ENCODE measurements at places on chromosomes 7 and 10.

GRCh38 chr7:3201937-3202710, 98.9 kb upstream of the SDK1 start:
- H3K4me1 ChIP-seq: no peaks in the 10 kb centered on the region
- H3K27ac ChIP-seq: no peak overlapping the region
- H3K27me3 ChIP-seq: no peaks in the 10 kb centered on the region
- H3K36me3 ChIP-seq: no peaks in the 10 kb centered on the region

DNA sequence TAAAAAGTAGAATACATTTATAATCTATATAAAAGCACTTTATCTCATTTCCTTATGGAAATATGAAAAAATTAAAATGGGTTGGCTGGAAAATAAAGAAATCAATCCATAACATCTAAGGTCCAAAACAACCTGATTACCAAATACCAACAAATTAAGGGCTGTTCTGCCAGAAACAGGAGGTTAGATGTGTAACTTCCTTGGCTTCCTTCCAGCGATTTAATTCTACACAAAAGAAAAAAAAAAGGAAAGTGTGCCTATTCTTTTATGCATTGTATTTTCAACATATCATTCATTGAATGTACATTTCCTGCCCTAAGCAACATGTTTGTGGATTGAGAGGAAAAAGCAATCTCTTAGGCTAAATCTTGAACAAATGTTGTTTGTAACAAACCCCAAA, 36.2 kb upstream of the USP6NL start:
- no peaks in the 10 kb centered on the region for H3K36me3 ChIP-seq
- no peak overlapping the region for H3K4me3 ChIP-seq
- DNase-seq: no peak
- no peak overlapping the region for H3K27ac ChIP-seq

DNA sequence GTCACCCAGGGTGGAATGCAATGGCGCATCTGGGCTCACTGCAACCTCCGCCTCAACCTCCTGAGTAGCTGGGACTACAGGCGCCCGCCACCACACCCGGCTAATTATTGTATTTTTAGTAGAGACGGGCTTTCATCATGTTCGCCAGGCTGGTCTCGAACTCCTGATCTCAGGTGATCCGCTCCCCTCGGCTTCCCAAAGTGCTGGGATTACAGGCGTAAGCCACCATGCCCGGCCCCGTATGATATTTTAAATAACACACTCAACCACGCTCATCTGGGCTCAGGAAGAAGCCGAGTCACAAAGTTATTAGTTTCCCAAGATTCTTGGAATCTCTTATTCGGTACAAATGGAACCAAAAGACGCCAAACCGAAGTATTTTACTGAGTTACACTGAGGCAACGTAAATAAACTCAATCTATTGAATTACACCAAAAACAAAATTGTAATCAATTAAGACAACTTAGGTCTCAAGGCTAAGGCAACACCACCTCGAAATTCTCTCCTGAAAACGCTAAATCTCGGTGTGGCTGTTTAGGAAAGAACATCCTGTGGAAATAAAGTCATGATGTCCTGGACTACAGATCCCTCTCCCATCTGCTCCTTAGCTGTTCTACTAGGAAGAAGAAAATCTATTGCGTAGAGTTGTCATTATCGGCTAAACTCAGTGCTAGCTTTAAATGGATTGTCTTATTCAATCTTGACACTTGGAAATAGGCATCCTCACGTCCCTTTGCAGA, 910 bp downstream of the ARHGAP19 start:
- no peaks in the 10 kb centered on the region for H3K36me3 ChIP-seq
- peaks cover 11% of the 10 kb centered on the region for H3K4me1 ChIP-seq
- H3K27ac ChIP-seq: peak overlapping the region; percentile 100
- DNase-seq: no peak
- no peaks in the 10 kb centered on the region for H3K27me3 ChIP-seq
- peak overlapping the region; percentile 86 for H3K4me3 ChIP-seq

- no peak overlapping the region for H3K27ac ChIP-seq
- H3K4me3 ChIP-seq: no peak overlapping the region
- H3K4me1 ChIP-seq: no peaks in the 10 kb centered on the region
- no peaks in the 10 kb centered on the region for H3K36me3 ChIP-seq
- no peaks in the 10 kb centered on the region for H3K27me3 ChIP-seq
These were observed 76.8 kb upstream of the NANOS1 start for GRCh38 chr10:118952493-118953295.

DNA sequence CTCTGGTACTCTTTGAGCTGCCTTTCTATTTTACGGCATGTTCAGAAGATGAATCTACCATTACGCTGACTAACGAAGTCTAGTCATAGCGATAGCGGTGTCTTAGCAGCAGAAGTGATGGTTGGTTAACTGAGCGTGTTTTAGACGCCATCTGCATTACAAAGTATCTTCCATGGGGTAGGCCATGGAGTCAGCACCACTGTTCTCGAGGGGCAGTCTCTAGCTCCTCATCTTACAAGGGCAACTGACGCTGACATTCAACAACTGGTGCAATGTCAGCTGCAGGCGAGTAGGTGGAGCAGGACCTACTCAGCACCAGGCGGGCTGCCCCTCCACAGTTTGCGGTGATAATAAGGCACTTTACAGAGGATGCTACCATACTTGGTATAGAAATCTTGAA, 88.7 kb downstream of the ADARB2 start:
- DNase-seq: no peak
- H3K4me3 ChIP-seq: no peak overlapping the region
- no peak overlapping the region for H3K27ac ChIP-seq
- H3K36me3 ChIP-seq: no peaks in the 10 kb centered on the region
- no peaks in the 10 kb centered on the region for H3K27me3 ChIP-seq

GRCh38 chr10:72688208-72688651, 3.7 kb upstream of the MCU start:
- no peaks in the 10 kb centered on the region for H3K27me3 ChIP-seq
- H3K4me1 ChIP-seq: no peaks in the 10 kb centered on the region
- no peak overlapping the region for H3K4me3 ChIP-seq

DNA sequence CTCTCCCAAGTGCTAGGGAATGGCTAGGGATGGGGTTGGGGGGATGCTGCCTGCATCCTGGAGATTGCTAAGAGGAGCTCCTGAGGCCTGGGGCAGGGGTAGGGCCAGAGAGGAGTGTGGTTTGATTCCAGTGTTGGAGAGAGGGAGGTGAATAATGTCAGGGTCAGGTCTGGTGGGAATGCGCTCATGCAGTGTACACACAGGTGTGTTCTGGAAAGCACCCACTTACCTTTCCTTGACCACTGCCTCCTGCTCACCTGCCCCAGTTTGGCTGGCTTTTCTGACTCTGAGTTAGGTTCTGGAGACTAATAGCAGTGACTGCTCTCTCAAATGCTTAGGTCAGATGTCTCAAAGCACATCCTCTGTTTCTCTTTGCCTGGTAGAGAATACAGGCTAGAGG, 135.4 kb upstream of the BMPER start:
- H3K4me1 ChIP-seq: no peaks in the 10 kb centered on the region
- no peak overlapping the region for H3K4me3 ChIP-seq
- H3K27me3 ChIP-seq: no peaks in the 10 kb centered on the region
- no peak for DNase-seq
- no peaks in the 10 kb centered on the region for H3K36me3 ChIP-seq

DNA sequence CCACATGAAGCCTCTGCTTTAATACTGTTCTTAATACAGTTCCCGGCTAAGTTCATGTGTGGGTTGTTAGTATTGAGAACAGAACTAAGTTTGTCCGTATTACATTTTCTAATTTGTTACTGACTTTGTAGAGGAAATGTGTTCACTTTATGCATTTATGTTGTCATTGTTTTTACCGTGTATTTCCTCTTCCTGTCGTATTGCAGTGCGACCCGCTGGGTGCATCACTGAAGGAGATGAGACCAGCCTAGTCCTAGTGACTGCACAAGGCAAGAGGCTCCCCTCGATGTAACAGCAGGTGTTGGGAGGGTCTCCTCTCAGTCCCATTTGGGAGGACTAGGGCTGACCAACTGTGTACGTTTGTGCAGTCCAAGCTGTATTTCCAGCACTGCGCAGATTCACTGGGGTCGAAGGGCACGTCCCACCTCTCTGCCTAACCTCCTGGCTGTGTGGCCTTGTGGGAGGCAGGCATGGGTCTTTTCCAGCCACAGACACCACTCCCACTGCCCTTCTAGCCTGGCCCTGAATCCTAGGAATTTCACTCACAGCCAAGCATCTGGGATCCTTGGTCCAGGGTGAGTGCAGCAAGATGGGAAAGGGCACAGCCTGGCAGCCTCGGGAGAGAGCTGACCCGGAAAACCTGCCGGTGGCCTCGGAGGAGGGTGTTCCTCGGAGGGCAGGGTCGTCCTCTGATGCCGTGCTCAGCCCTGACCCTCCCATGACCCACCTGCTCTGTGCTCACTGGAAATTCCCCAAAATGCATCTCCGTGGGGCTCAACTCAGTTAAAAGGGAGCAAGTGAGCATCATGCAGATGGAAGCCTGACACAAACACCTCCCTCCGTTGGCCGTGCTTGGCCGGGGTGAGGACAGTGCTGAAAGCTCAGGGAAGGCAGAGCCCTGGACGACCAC, 63.9 kb upstream of the FAM20C start:
- H3K27ac ChIP-seq: no peak overlapping the region
- no peaks in the 10 kb centered on the region for H3K36me3 ChIP-seq
- no peaks in the 10 kb centered on the region for H3K27me3 ChIP-seq
- no peak overlapping the region for H3K4me3 ChIP-seq
- no peaks in the 10 kb centered on the region for H3K4me1 ChIP-seq

DNA sequence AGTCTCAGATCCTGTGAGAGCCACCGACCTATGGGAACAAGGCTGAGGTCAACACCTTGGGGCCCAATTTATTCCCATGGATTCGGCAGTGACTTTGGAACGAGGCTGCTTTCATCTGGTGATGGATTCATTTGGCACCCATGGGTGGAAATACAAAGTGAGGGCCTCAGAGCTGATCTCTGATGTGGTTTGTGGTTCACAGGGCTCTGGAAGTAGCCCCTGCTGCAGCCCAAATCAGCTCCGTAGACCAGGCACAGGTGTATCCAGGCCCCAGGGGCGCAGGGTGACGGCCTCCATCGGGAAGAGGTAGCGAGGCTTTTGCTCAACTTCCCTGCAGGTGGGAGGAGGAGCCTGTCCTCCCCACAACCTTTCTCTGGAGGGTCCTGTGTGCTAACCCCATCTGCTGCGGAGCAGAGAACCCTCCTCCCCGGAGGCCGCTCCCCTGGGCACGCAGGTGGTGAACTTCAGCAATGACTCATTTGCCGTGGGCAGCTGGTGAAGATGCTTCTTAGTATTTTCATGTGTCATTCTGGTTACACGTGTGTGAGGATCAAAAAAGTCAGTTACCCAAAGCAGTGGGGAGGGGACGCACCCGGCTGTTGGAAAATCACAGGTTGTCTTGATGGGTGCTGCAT, 7.5 kb upstream of the JAKMIP3 start:
- DNase-seq: no peak
- H3K4me3 ChIP-seq: no peak overlapping the region
- no peaks in the 10 kb centered on the region for H3K4me1 ChIP-seq
- H3K27ac ChIP-seq: no peak overlapping the region

DNA sequence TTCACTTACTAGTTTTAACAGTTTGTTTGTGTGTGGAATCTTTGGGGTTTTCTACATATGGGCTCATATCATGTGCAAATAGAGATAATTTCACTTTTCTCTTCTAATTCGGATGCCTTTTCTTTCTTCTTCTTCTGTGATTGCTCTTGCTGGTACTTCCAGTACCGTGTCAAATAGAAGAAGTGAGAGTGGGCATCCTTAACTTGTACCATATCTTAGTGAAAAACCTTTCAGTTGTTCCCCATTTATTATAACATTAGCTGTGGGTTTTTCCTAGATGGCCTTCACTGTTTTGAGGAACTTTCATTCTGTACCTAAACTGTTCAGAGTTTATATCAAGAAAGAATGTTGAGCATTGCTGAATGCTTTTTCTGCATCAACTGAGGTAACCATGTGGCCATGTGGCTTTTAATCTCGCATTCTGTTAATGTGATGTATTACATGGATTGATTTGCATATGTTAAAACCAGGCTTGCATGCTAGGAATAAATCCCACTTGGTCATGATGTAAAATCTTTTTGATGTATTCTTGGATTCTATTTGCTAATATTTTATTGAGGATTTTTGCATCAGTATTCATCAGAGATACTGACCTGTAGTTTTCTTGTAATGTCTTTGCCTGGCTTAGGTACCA, 78.7 kb downstream of the FAM107B start:
- H3K4me3 ChIP-seq: no peak overlapping the region
- no peaks in the 10 kb centered on the region for H3K27me3 ChIP-seq
- DNase-seq: no peak
- peaks cover 10% of the 10 kb centered on the region for H3K4me1 ChIP-seq

GRCh38 chr10:13719425-13719824, 132.7 kb downstream of the PRPF18 start:
- no peaks in the 10 kb centered on the region for H3K27me3 ChIP-seq
- no peak overlapping the region for H3K27ac ChIP-seq
- H3K36me3 ChIP-seq: no peaks in the 10 kb centered on the region
- H3K4me3 ChIP-seq: no peak overlapping the region

GRCh38 chr10:58280477-58280876, 11.5 kb downstream of the CISD1 start:
- H3K4me1 ChIP-seq: peaks cover 5% of the 10 kb centered on the region
- H3K27ac ChIP-seq: no peak overlapping the region
- no peaks in the 10 kb centered on the region for H3K27me3 ChIP-seq
- no peak overlapping the region for H3K4me3 ChIP-seq
- H3K36me3 ChIP-seq: no peaks in the 10 kb centered on the region

- H3K4me3 ChIP-seq: no peak overlapping the region
- H3K27ac ChIP-seq: no peak overlapping the region
- H3K27me3 ChIP-seq: no peaks in the 10 kb centered on the region
- H3K36me3 ChIP-seq: no peaks in the 10 kb centered on the region
These were observed 41.8 kb upstream of the CC2D2B start for GRCh38 chr10:95865814-95866466.

DNA sequence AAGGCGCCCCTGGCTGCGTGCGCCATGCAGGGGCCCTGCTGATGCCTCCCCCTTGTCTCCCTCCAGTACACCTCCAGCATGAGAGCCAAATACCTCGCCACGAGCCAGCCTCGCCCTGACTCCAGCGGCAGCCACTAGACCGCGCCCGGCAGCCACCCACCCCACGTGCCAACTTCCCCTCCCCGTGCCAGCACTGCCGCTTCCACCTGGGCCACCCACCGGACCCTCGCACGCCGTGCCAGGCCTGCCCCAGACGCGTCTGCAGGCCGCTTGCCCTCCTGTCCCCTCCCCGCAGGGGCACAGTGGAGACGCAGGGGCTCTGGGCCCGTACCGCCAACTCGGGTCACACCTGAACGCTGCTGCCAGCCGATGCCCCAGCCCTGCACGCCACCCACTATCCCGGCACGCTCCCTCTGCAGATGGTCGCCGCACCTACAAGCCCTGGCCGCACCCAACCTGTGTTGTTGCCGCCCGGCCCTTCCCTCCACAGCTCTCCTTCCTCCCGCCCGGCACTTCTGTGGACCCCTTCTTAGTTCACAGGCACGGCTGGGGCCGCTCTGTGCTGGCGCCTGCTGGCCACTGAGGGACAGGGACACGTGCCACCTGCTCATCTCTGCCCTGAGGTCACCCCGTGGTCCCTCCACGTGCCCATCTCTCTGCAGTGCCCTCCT, 26.3 kb upstream of the AMZ1 start:
- no peak overlapping the region for H3K27ac ChIP-seq
- H3K4me1 ChIP-seq: peaks cover 20% of the 10 kb centered on the region
- H3K27me3 ChIP-seq: no peaks in the 10 kb centered on the region

DNA sequence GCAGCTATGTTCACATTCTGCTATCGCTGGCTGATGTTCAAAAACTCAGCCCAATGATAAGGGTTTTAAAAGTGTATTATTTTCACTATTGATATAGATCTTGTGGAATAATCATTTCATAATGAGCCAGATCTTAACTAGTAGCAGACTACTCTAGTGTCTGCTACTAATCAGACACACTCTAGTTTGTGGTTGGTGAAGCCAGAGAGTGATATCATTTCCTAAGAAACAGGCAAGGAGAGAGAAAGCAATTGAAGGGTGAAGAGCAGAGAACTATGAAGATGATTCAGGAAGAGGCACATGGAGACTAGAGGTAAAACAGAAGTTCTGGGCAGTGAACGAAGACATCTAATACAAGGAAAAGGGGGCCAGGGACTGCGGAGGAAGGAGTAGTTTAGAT, 58.2 kb upstream of the BET1 start:
- H3K27me3 ChIP-seq: no peaks in the 10 kb centered on the region
- H3K27ac ChIP-seq: no peak overlapping the region
- DNase-seq: no peak
- no peaks in the 10 kb centered on the region for H3K4me1 ChIP-seq
